NCI-H2081 (cell line): ENCODE measurements at places on chromosomes 16 and 17.

- no peak for DNase-seq
These were observed 23.9 kb upstream of the KLHDC4 start for GRCh38 chr16:87789437-87790291.

- no peak for DNase-seq
These were observed 1.0 kb upstream of the NLRC5 start for GRCh38 chr16:56988161-56988947.

DNA sequence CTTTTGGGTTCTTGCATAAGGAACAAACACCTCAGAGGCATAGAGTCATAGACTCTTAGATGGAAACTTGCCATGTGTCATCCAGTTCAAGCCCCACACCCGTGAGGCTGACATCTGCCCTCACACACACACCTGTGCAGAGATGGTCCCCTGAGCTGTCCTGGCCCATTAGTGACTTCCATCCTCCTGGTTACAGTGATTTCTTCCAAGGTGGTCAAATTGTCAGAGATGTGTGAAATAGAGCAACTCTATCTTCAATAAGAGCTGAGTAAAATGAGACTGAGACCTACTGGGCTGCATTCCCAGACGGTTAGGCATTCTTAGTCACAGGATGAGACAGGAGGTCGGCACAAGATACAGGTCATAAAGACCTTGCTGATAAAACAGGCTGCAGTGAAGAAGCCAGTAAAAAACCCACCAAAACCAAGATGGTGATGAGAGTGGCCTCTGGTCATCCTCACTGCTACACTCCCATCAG lies 342.2 kb upstream of the TNRC6C start:
- no peak for DNase-seq

DNA sequence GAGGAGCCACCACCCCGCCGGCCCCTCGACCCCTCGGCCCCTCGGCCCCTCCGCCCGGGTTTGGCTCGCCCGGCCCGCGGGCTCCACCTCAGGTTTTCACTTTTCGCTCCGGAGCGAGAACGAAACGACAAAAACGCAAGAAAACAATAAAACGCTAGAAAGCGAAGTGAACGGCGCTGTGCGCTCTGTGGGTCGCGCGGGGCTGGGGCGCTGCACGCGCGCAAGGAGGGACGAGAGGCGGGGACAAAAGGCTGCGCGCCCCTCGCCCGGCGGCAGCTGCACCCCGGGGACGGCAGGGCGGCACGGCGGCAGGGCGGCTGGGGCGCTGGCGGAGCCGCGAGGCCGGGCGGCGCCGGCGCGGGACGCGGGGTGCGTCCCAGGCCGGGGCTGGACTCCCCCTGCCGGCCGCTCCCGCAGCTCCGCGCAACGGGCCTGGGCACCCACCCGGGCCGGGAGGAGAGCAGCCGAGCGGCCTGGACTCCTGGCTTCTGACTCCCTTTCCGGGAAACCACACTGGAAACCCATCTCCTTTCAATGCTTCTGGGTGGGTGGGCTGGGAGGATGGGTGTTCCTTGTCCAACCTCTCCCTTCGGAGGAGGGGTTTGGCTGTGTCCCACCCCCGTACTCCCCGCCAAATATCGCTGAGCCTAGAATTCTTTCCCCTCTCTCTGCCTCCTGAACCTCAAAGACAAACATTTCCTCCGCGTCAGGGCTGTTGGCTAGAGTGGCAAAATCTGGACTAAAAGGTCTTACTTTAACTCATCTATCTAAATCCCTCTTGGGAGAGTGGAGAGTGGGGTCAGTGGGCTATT lies 9.9 kb downstream of the TBX2 start:
- DNase-seq, result peak; percentile 48

DNA sequence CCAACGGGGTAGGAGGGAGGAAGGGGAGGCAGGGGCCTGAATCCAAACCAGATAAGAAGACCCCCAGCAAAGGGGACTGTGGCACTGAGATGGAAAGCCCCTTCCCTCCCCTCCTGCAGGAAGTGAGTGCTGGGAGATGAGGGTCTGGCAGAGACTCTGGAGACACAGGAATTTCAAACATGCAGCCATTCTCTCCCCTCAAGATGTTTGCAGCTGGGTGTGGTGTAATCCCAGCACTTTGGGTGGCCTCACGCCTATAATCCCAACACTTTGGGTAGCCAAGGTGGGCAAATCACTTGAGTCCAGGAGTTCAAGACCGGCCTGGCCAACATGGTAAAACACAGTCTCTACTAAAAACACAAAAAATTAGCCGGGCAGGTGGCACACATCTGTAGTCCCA lies 33.9 kb upstream of the FAAP100 start:
- DNase-seq, result no peak

GRCh38 chr16:56860226-56861020 lies 4.6 kb upstream of the SLC12A3 start:
- no peak for DNase-seq

DNA sequence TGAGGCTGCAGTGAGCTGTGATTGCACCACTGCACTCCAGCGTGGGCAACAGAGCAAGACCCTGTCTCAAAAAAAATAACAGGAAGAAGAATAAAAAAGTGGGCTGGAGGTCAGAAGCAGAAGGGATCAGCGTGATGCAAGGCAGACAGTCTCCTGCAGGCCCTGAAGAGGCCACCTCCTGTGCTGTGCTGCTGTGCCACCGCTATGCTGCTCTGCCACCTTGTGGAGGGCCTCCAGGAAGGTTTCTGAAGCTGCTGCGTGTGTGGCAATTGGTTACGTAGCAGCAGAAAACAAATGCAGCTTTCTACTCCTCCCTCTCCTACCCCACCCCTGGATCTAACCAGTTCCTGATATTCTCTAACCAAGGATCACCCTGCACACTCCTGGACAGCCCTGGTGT lies 815.5 kb downstream of the KCNJ18 start:
- DNase-seq, result no peak

DNA sequence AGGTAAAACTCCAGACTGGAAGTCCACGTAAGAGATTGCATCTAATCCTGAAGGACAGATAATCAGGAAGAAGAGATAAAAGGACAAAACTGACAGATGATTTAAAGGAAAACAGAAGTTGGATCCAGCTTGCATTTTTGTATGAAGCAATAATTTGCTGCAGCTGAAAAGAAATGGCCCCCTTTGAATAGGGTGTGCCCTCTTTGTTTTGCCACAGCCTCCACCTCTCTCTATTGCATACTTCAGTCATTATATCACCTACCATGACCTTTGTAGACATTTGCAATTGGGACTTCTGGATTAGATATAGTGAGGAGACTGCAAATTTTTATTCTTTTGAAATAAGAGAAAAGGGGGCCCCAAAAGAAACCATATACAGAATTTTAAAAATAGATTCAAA lies 8.1 kb downstream of the NOG start:
- no peak for DNase-seq

DNA sequence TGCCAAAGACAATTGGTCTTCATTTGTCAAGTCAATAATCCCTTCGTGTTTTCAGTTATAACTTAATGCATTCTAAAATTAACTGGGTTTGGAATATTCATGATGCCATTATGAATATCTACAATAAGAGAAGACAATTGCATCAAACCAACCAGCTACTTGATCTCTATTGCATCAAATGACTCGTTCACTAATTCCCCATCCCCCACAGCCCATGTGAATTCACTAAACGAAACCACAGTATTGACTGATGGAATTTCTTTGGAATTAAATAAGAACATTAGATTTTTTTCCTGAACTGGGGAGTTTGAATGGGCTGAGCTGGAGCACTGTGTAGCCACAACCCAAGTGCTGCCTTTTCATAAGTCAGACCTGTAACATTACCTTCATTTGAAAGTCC lies 65.3 kb downstream of the HS3ST3B1 start:
- DNase-seq, result no peak

GRCh38 chr17:42399948-42400843 lies 12.0 kb upstream of the STAT3 start:
- DNase-seq, result no peak
